ENCODE measurements at places on chromosomes 11 and 22. TPM values are rescaled to one million over a fixed set of nuclear protein-coding genes. Genes with fewer than 3 reads are reported as not detected.

Gene RIMBP3B
- total RNA-seq = not detected

Gene IGSF22
- total RNA-seq = not detected

Gene SLC25A17
- total RNA-seq = 19.6 TPM

Gene OR10AG1
- not detected for total RNA-seq

Gene EPS8L2
- 58.3 TPM for total RNA-seq

Gene OR2AG1
- not detected for total RNA-seq

Gene PRRG4
- total RNA-seq = not detected

Gene TSGA10IP
- not detected for total RNA-seq

Gene GLYAT
- not detected for total RNA-seq

Gene TRPM5
- total RNA-seq = not detected

Gene ZNF215
- 4.9 TPM for total RNA-seq

Gene SAA1
- not detected for total RNA-seq

Gene EMSY
- total RNA-seq = 6.6 TPM

Gene TPBGL
- not detected for total RNA-seq

Gene MRGPRE
- total RNA-seq = not detected

DNA sequence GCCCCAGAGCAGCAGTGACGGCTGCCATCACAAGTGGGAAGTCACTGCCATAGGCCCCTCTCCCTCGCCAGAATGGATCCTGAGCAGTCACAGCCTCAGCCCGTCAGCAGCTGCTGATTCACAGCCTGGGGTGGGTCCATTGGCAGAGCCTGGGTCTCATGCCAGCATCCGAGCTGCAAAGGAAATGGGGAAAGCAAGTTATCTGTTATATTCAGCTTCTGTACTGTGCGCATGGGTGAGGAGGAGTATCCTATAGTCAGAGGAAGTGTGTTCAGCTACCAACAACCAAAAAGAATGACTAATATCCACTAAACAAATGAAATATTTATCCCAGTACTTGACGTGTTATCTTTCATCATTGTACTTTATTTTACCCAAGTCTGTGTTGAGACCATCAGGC, 119.7 kb downstream of the RCN1 start:
- DNase-seq = peak; percentile 92

GRCh38 chr11:36292311-36292722, 3.1 kb upstream of the COMMD9 start:
- DNase-seq = peak; percentile 67

- DNase-seq = no peak
These were observed 1.5 kb downstream of the FEZ1 start for GRCh38 chr11:125494561-125494960.

- DNase-seq = no peak
These were observed 36.1 kb downstream of the GNB1L start for GRCh38 chr22:19818324-19819207.

DNA sequence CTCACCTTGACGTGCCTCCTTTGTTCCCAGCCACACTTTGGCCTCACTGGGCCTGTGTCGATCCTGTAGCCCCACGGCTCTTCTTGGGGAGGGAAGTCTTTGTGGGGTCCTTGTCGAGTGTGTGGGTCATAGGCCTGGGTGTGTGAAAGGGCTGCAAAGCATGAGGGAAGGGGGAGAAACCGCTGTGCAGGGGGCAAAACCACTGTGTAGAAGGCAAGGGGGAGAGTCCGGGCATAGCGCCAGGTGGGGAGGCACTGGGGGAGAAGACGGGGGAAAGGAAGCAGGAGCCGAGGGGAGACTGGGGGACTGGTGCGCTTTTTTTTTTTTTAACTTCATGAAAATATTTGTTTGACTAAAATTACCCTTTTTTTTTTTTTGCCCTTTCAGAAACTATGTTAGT, 65.1 kb upstream of the RASD2 start:
- DNase-seq = no peak

DNA sequence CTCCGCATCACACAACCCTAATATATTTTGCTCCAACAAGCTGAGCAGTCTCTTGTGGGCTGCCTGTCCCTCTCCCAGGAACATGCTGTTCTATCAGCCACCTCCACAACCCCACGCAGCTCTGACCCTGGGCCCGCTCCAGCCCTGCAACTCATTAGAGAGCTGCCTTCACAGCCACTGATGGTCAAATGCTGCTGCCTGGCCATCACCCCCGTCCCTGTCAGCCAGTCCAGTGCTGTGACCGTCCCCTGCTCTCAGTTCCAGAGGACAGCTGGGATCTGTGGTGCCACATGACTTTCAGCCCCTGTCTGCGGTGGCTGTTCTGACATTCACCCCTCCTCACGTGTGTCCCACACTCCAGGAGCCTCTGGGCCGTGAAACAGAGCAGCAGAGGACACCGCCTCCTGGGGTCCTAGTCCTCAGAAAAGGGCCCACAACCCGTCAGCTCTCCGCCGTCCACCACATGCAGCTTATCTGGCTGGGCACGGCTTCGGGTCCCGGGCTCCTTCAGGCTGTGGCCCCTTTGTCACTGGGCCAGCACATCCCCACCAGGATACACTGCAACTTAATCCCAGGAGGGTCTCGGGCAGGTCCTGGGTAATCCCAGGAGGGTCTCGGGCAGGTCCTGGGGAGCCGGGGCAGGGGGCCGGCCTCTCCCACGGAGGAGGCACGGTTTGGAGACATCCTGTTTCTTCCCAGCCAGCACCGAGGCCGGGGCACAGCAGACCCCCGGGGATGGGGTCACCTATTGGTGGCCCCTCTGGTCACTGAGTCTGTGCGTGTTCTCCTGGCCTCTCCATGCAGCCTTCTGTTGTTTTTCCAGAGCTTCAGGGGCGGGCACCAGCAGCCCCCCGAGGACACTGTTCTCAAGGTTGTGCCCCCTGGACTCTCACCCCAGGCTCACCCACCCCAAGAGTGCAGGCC, 15.1 kb downstream of the CRELD2 start:
- no peak for DNase-seq

- DNase-seq = peak; percentile 68
These were observed 7.5 kb downstream of the DPAGT1 start for GRCh38 chr11:119093942-119094815.

- no peak for DNase-seq
These were observed 834.6 kb downstream of the JRKL start for GRCh38 chr11:97224396-97224795.

GRCh38 chr11:986270-986951, 50.1 kb downstream of the MUC6 start:
- no peak for DNase-seq

GRCh38 chr11:75734491-75735180, 17.0 kb downstream of the MOGAT2 start:
- no peak for DNase-seq

DNA sequence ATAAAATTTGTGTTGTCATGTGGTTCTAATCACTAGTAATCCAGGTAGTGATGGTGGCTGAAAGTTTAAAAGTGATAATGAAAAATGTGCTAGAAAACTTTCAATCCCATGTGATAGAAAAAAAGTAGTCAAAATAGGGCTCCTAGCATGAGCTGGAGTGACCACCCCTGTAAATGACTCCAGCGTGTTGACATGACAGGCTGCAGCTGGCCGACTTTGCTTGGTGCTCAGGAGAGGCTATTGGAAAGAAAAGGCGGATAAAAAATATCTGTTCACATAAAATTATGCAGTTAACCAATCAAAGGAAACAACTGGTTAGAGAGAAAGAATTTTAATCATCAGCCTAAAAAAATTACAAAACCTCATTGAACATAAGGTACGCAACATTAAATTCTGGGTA, 16.9 kb upstream of the MTCH2 start:
- DNase-seq = no peak

GRCh38 chr11:96306071-96306470, 36.9 kb downstream of the MAML2 start:
- peak; percentile 16 for DNase-seq

- DNase-seq = no peak
These were observed 587.5 kb downstream of the NTM start for GRCh38 chr11:131957875-131958274.

DNA sequence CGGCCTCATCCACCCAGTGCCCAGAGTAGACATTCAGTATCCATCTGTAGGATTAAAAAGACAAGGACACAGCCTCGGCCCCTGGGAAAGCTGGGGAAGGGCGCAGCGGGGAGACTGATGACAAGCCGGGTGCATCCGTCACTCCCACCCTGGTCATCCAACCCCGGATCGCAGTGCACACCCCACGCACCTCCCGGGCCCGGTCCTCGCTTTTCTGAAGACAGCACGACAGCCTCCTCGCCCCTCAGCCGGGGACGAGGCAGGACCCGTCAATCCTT, 1.1 kb downstream of the FCHSD2 start:
- peak; percentile 58 for DNase-seq

GRCh38 chr22:44410451-44410991, 87.5 kb downstream of the RTL6 start:
- peak; percentile 15 for DNase-seq

- no peak for DNase-seq
These were observed 848 bp upstream of the PTPRCAP start for GRCh38 chr11:67438158-67438902.

GRCh38 chr22:31829505-31829904, 75.7 kb downstream of the DEPDC5 start:
- peak; percentile 96 for DNase-seq

All from GM23248 (cell line).